ENCODE measurements at places on chromosomes 12 and 14. TPM values are rescaled to one million over a fixed set of nuclear protein-coding genes. Genes with fewer than 3 reads are reported as not detected.

CREBL2 gene
- total RNA-seq = 31.9 TPM

LETMD1 gene
- total RNA-seq = 37.1 TPM

PAWR gene
- 7.0 TPM for total RNA-seq

LRTM2 gene
- total RNA-seq = 14.6 TPM

TSPAN11 gene
- 31.0 TPM for total RNA-seq

GARIN6 gene
- not detected for total RNA-seq

ACACB gene
- 3.8 TPM for total RNA-seq

CBLN3 gene
- total RNA-seq = 0.51 TPM

GSG1 gene
- total RNA-seq = not detected

CACNA1C gene
- total RNA-seq = 11.0 TPM

GALNT9 gene
- 13.7 TPM for total RNA-seq

ZNF84 gene
- 76.7 TPM for total RNA-seq

ATN1 gene
- total RNA-seq = 94.6 TPM

ENTPD5 gene
- 7.8 TPM for total RNA-seq

PLA2G1B gene
- not detected for total RNA-seq

OAS3 gene
- total RNA-seq = not detected

ACSM4 gene
- total RNA-seq = not detected

ARMH4 gene
- 57.1 TPM for total RNA-seq

LBHD2 gene
- total RNA-seq = not detected

ZFYVE1 gene
- 43.7 TPM for total RNA-seq

AKAP6 gene
- total RNA-seq = 600 TPM

KRT74 gene
- total RNA-seq = not detected

PLEKHG7 gene
- not detected for total RNA-seq

C12orf42 gene
- not detected for total RNA-seq

MFAP5 gene
- not detected for total RNA-seq

MIP gene
- not detected for total RNA-seq

SLC11A2 gene
- total RNA-seq = 41.1 TPM

CMA1 gene
- total RNA-seq = not detected

ITGA5 gene
- total RNA-seq = 1.8 TPM
